ENCODE measurements at places on chromosomes 6 and 20.

- no peak for DNase-seq
Measured at GRCh38 chr6:17858584-17858983, 128.9 kb downstream of the KIF13A start.

DNA sequence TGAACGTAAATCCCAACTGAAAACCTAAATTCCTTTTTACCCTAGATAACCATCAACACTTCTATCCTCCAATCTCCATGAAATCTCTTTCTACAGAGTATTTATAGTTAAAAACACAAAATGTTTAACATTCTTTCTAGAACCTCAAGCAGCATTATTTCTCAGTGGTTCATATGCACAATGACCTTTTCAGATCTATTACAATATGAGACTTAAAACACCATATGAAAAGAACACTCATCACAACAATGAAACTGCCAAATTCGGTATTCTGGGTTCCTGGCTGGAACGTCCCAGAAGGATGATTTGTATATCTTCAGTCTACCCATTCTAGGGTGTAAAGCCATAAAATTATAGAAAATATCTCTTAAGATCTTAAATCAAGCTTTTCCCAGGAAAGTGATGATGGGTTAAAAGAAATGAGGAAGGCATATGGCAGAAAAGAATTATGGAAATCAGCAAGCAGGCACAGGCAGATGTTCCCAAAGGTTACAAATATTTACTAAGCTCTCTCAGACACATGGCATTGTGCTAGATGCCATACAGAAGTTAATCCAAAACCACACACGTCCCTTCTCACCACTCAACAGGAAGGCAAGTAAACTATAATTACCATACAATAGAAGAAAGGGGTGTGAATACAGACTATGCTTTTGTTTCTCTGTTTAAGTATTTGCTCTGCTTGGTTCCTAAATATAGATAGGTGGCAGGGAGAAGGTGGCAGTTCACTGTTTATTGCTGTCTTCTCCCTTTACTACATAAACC is 118.0 kb downstream of the CHD6 start:
- DNase-seq = no peak

DNA sequence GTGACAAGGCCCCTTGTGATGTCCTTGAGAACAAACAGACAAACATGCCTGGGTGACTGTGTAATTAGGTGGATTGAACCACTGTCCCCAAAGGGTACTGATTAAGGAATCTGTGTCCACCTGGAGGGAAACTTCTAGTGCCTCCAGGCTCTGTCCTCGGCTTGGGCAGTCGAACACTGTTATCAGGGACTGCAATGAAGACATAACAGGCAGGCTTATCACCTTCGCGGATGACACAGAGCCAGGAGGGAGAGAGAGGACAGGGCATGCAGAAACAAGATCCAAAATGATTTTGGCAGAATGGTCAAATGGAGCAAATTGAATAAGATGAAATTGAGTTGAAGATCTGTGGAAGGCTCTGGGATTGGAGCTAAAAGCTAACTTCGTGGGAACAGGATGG is 60.9 kb upstream of the ZFAND3 start:
- DNase-seq = no peak

GRCh38 chr6:18132346-18132745 is 9.9 kb upstream of the NHLRC1 start:
- DNase-seq = no peak

DNA sequence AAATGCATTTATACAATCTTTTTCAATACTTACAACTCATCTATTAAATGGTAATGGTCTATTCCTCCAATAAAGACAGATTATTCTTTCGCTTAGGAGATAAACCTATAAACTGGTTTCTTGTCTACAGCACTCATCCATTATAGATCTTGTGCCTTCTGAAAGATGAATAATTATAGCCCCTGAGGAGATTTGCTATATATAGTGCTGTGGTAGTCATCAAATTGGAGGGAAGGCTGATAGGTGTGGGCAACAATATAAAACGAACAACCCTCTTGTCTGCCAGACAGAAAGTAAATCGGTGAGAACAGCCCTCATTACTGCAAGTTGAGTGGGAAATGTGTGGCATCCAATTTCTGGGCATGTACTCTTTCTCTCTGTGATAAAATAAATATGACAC is 292.5 kb upstream of the CNR1 start:
- DNase-seq = no peak

- no peak for DNase-seq
Measured at GRCh38 chr6:70258483-70258882, 44.4 kb downstream of the COL9A1 start.

DNA sequence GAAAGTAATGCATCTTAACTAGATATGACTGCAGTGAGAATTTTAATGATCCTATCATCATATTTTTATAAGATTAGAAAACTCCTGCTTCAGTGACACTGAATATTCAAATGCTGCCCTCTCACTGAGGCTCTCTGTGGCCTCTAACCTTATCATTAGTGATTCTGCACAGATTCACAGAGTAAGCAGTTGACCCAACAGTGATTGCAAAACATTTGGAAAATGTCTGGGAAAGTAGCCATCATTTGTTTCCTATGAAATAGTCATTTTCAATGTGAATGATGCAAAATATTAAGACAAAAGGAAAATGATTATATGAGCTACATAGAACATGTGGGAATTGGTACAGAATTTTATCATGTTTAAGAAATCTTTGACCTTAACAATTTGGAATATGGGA is 210.3 kb downstream of the TBX18 start:
- DNase-seq = no peak

- DNase-seq = no peak
Measured at GRCh38 chr6:71678091-71678490, 208.3 kb upstream of the RIMS1 start.

DNA sequence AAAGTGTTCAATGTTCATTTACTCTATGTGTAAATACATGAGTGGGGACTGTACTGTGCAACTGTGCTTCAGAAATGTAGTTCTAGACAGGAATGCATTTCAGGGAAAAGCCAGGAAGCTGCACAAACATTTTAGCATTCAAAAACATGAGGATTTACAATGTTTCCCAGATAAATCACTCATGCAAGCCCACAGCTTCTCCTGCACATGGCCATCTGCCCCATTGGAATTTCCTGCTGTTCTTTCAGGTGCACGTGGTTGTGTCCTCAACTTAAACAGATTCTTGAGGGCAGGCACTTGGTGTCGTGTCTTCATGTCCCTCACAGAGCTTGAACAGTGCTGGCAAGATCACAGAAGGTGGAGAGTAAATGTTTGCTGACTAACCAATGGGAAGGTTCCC is 101.5 kb downstream of the UNC5CL start:
- DNase-seq = no peak

GRCh38 chr6:50907565-50907964 is 88.9 kb downstream of the TFAP2B start:
- DNase-seq = no peak

DNA sequence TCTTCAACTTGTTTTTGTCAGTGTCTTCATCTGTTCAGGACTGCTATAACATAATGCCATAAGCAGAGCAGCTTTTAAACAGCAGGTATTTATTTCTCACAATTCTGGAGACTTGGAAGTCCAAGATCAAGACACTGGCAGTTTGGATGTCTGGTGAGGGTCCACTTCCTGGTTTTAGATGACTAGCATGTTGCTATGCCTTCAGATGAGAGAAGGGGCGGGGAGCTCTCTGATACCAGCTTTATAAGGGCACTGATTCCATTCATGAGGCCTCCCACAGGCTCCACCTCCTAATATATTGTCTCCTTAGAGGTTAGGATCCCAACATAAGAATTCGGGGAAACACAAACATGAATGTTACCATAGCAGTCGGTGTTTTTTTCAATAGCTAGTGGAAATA is 52.9 kb downstream of the FAM83B start:
- DNase-seq = no peak

- no peak for DNase-seq
Measured at GRCh38 chr6:138012682-138013081, 94.5 kb downstream of the PERP start.

DNA sequence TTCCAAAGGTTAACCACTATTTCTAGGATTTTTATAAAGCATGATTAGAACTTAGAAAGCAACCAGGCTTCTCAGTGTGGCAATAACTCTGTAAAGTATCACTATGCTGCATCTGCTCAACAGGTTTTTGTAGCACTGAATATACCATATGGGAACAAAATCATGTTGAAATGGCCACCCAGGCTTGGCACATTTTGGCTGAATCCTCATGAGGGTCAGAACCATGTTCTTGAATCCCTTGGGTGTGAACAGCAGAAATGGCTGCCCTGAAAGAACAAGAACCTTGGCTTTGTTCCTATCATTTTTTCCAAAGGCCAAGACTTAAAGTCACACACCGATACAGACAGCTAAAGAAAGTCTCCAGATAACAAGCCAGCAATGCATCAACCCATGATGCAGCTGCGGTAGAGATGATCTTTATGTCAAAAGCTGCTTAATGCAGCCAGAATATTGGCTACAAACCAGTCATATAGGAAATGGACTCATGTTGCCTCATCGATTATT is 283.0 kb upstream of the NOX3 start:
- no peak for DNase-seq

DNA sequence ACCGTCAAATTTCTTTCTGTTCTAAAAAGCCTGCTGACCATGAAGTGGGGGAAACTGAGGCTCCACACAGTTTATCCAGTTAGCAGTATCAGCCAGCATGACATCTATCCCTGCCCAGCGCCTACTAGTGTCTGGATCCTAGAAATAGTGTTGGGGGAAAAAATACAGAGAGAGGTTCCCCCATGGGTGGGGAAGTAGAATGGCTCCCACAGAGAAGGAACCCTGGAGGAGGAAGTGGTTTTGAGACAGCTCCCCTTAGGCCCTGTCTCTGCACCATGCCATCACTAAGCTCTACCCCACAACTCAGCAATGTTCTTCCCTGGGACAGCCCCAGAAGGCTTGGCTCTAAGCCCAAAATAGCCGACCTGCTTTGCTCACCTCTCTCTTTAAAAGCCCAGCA is 153.4 kb downstream of the MBOAT1 start:
- DNase-seq = no peak

GRCh38 chr20:16049529-16050093 is 523.6 kb downstream of the KIF16B start:
- no peak for DNase-seq

DNA sequence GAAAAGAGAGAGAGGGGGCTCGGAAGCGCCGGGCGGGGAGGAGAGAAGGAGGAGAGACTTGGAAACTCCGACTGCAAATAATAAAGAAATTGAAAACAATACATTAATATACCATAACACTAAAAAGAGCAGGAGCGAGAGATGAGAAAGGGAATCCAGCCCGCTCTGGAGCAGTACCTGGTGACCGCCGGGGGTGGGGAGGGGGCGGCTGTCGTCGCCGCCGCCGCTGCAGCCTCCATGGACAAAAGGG is 338 bp downstream of the E2F3 start:
- no peak for DNase-seq

- DNase-seq = peak; percentile 42
Measured at GRCh38 chr6:151807513-151808370, at the start of gene ESR1. TSS of gene ESR1 (plus strand) at chr6:151807682. CDS start at chr6:151807913, 231 bp downstream.

DNA sequence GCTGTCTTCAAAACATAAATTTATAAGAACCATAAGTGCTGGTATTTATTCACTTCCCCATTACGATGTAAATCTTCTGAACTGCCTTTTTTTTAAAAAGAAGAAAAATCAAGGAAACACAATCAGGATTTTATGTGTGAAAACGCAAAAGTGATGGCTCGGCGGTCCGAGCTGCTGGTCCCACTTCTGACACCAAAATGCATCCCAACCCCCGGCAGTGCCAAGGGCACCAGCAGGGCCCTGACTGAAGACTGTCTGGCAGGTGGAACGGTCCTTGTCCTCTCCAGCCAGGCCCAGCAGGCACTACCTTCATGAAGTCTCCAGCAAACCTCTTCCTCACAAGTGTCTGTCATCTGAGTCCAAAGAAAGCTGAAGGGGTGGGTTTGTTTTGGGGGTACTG is 41.2 kb downstream of the TBC1D7 start:
- no peak for DNase-seq

- no peak for DNase-seq
Measured at GRCh38 chr20:37200926-37201826, 21.8 kb upstream of the MROH8 start.

GRCh38 chr6:107532706-107533105 is 42.8 kb downstream of the SOBP start:
- no peak for DNase-seq

DNA sequence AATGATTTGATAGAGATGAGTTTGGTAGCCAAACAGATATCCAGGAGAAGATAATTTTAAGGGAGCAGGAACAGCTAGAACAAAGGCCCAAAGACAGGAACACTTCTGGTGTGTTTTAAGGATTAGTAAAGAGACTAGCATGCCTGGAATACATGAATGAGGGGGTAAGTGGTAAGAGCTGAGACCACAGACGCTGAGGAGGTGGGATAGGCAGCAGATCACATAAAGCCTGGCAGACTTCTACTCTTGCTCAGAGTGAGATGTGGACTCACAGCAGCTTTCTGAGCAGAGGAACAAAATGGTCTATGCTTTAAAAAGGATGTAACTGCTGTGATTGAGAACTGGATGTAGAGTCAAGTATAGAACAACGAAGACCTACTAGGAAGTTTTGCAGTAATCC is 100.1 kb downstream of the EPHA7 start:
- no peak for DNase-seq

GRCh38 chr6:74585753-74586152 is 620.1 kb downstream of the COL12A1 start:
- DNase-seq = no peak

DNA sequence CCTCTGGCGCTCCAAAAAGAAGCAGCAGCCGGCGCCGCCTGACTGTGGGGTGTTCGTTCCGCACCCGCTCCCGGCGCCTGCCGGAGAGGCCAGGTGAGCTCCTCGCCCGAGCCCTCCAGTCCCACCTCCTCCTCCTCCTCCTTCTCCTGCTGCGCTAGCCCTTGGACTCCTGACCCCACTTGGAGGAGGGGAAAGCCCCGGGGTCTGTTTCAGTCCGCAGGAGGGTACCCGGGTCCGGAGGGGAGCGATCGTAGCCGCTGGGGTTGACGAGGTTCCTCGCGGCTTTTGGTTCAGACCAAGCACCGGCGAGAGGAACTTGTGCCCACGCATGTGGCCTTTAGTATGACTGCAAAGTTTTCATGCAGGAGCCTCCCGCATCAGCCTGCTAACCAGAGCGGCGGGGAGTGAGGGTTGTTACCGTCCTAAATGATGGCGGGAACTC is 493 bp downstream of the CRYBG1 start:
- peak; percentile 46 for DNase-seq

DNA sequence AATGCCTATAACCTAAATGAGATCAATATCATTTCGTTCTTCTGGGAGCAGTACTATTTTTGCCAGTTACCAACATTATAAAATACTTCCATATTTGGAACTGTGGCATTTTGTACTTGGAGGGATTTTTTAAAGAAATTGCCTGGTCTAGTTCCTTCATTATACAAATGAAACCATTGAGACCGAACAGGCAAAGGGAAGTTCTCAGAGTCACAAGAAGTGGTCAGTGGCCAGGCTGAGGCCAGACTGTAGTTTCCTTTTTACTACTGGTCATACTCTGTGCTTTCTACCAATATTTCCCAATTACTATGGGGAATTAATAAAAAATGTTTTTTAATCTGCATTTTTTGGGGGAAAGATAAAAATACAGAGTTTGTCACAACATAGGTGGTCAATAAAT is 332.0 kb downstream of the NRN1 start:
- no peak for DNase-seq

GRCh38 chr20:51128198-51128597 is 105.3 kb upstream of the KCNG1 start:
- no peak for DNase-seq

- peak; percentile 5 for DNase-seq
Measured at GRCh38 chr20:59667981-59668515, 63.7 kb downstream of the PHACTR3 start.
